Stimulated activated CD4-positive, alpha-beta T cell treated with anti-CD3 and anti-CD28 coated beads, Interleukin-12 subunit alpha, Interleukin-12 subunit beta, amount 100 ng/mL, for 48 hours (primary cell): ENCODE measurements at places on chromosomes 5 and 9.

- DNase-seq: no peak
Observed at GRCh38 chr9:118561051-118561450, 808.2 kb downstream of the BRINP1 start.

GRCh38 chr9:29637471-29638237, 2064.4 kb upstream of the C9orf72 start:
- DNase-seq: no peak

- no peak for DNase-seq
Observed at GRCh38 chr5:542319-543311, 18.4 kb upstream of the SLC9A3 start.

DNA sequence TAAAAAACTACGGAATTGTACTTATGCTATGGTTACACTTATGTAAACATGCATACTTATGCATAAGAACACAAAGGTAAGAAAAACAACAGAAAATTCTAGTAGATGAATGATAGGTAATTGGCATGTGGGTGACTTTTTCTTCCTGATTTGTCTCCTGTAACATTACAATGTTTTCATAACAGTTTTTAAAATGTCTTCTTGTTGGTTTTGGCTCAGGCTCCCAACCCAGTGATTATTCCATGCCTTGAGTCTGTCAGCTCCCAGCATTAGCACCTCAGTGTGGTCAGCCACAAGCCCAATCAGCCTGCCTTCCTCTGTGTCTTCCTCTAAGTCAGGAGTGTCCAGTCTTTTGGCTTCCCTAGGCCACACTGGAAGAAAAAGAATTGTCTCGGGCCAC, 7.9 kb upstream of the FOXE1 start:
- no peak for DNase-seq

- DNase-seq: no peak
Observed at GRCh38 chr5:591746-592145, 20.4 kb upstream of the CEP72 start.

DNA sequence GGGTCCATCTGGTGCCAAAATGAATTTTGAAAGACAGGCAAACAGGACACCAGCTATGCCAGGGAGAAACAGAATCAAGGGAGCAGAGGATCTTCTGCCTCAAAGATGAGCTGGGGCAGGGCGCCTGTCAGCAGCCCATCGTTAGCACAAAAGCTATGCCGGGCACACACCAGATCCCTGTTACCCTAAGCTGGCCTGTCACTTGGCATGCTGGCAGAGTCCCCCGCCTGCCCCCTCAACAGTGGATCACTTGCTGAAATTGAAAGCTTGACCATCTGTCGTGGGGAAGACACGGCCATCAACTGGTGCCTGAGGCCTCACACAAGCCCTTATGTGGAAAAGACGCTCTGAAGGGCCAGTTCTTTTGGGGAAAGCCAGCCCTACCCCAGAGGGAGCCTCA, 256.4 kb downstream of the EBF1 start:
- no peak for DNase-seq

DNA sequence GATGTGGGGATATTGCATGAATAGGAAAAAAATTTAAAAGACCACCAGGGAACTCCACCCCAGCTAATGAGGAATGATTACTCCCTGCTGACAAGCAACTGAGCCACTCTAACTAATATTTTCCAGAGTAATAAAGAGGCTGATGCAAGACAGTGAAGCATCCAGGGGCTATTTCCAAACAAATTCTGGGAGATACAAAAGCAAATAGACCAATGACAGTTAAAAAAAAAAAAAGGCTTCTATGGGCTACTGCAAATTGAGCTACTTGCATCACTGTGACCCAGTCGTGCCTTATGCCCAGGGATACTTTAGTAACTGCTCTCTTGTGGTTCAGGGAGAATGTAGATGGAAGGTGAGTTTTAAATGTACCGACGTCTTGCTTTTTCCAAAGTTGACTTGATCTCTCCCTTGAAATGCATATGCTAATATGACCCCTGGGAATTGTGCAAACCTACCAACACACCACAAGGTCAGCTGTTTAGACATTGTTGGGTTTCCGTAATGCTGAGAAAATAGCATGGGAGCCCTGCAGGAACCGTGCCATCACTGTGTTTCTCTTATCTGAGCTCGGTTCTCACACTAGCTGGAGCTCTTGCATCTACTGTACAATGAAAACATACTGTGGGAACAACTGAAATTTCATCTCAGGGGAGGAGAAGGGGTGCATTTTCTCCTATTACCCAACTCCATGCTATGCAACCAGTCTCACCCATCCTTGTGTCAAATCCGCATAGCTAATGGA, 250.6 kb upstream of the MAP3K1 start:
- no peak for DNase-seq

DNA sequence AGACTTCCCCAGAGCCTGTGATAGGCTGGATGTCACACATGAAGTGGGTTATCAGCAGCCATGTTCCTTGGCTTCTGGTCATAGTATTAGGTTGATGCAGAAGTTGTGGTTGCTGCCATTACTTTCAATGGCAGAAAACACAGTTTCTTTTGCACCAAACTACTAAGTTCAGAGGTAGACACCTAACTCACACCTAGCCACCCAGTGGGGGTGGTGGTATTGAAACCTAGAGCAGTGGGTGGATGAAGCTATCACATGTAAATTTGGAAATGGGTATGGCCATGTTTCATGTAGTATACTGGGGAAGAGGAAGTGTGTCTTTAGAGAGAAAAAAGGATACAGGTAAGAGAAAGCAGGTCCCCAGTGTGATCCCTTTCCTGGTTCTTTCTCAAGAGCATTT, 347.9 kb upstream of the SEMA6A start:
- DNase-seq: no peak

DNA sequence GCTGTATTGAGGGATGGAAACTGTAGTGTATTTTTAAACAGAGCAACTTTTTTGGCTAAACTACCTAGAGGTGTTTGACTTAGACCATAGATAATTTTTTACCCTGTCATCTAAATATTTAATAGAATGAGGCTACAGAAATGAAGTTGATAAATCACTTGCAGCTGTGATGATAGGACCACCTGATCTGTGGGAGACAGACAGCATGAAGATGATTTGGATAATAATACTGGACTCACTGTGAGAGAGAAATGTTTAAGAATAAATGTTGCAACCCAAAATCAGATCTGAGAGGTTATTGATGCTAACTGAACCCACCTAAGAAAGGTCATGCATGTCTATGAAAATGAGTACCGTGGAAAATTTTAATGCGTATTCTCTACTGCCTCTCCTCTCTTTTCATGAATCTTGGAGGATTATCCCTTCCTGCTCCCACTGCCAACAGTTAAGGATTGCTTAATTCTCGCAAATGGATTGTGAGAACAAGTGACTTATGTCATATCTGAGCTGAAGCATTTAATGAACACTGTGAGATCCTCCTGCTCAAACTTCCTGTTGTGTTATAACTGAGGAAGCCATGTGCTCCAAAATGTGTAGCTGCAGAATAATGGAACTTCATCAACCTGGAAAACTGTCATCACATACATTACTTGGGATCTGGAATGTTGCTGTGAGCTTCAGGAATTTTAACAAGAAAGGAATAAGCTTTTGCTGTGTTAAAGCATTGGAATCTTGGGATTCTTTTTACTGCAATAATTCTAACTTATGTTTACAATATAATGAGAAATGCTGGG, 617.9 kb upstream of the CDH18 start:
- DNase-seq: no peak

GRCh38 chr9:79588488-79589223, 16.9 kb downstream of the TLE4 start:
- DNase-seq: no peak

- no peak for DNase-seq
Observed at GRCh38 chr9:994005-994404, 17.6 kb downstream of the DMRT3 start.

DNA sequence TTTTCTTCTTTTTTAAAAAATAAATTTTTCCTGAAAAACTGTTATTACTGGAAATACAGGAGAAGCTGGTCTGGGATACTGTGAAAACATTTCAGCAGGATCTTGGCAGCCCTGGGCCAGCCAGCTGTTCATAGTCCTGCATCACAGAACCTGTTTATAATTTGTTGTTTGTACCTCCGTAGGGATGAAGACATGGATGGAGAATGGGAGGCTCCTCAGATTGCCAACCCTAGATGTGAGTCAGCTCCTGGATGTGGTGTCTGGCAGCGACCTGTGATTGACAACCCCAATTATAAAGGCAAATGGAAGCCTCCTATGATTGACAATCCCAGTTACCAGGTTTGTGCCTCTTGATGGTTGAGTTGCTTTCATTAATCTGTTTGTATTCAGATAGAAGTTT, 12.4 kb upstream of the MAML1 start:
- DNase-seq: no peak

DNA sequence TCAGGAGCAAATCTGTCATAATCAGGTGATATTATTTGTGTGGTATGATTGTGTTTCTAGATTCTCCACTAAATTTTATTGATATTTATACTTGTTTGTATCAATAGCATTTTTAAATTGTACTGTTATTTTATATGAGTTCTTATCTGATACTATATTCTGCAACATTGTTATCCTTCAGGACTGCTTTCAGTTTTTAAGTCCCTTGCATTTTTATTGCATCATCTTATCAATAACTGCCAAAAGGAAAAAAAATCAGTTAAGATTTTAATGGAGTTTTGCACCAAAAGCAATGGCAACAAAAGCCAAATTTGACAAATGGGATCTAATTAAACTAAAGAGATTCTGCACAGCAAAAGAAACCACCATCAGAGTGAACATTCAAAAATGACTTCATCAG, 741.3 kb upstream of the CTNND2 start:
- DNase-seq: no peak

DNA sequence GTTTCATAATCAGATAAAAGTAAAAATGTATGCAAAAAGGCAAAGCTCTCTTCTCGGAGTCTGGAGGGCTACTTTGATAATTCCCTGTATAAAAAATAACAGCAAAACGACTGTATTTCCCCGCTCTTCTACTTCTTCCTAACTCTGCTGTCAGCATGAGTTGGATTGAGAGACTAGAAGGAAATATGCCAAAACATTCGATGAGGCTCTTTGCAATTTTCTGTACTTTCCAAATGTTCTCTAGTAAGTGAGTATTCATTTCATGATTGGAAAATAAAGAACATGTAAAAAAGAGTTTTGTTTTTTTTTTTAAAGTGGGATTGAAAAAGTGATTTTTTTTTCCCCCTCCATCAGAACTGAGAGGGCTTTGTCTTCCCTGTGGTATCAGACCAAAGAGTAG, 677.5 kb downstream of the ACTL7B start:
- no peak for DNase-seq

DNA sequence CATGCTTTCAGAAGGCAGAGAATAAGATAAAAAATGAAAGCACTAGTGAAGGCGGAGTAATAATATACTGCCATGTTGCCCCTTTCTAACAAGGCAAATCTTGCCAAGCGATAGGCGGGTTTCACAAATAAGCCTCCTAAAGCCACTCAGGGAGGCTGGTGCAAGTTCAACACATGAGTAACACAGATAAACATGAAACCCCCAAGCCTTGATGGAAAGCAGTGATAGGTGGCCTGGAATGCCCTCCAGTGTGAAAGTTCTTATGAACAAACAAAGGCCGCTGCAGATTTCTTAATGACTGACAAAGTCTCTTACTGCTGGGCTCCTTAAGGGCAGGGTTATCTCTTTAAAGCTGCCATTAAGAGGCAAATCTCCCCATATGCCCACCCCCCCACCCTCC, 154.7 kb downstream of the ZDHHC21 start:
- DNase-seq: no peak

DNA sequence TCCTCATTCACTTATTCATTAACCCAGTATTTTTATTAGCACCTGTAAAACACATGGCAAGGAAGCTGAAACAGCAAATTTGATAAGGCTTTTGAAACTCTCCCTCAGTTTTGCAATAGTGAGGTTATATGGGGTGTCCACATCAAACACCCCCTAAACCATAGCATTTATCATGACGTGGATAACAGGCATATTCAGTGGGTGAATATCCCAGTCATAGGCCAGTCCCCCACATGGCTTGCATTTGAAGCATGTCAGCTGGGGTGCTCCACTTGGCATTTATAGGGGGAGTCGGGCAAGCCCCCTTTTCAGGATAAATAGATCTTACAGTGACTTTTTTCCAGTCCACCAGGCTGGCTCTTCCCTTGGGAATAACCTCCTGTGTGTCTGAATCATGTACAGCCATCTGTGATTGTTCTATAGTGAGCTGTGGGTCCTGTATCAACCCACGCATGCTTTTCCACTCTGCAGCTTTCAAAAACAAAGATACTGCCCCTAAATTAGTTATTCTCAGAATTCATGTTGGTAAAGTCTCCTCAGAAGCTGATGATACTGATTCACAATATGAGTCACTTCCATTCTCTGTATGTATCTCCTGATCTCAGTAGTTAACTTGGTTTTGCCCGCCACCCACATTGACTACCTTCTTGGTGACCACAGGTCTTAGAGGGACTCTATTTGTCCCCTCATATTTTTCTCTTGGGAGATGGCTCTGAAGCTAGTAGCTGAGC, 84.4 kb upstream of the SPIN1 start:
- DNase-seq: peak; percentile 44

DNA sequence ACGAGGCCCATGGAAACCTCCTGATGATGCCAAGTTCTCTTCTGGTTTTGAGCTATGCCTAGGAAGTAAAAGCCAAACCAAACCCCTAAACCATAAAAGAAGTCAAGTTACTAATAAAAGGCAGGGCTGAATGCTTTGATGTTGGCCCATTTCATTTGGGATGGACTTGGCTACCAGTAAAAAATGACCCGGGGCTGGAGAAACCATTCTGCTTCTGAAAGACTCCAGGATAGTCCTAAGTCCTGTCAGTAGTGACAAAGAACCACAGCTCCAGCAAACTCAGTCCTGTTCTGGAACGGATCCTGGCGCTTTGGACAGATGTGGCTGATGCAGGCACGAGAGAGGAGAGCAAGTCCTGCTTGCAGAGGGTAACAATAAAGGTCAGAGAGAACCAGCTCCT, 68.6 kb downstream of the SH3PXD2B start:
- DNase-seq: no peak

DNA sequence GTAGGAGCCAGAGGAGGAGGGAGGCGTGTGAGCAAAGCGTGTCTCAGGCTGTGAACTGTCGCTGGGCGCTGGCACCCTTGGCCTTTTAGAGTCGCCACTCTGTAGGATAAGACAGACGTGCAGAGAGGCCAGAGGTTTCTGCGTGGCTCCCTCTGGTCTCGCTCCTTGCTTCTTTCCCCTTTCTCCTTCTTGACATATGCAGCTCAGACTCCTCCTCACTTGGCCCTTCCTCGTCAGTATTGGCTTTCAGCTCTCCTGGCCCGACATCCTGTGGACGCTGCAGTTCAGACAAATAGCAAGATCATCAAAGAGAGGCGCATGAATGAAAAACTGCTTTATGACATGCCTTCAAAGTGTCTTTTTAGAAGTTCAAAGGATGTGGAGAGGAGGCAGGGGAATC, 116.8 kb upstream of the SPRY4 start:
- DNase-seq: no peak
